ENCODE measurements at places on chromosomes 7 and 10.

DNA sequence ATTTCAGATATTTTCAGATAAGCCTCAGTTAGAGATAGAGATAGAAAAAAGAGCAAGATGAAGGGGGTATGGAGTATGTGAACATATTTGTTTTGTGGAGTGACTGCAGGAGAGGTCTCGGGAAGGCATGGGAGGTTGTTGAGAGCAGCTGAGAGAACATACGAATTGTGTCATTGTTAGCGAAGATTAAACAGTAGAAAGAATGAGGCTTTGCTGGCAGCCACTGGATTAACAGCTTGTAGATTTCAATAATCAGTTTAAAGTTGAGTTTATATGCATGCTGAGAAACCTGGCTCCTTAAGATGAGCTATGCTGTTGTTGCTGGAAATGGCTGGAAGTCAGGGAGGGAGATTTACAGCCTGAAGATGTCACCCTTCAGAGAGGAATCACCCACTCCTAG is 100.9 kb upstream of the SORCS3 start:
- DNase-seq = no peak

- DNase-seq = peak; percentile 52
Observed at GRCh38 chr10:30027057-30028005, 32.1 kb downstream of the JCAD start.

DNA sequence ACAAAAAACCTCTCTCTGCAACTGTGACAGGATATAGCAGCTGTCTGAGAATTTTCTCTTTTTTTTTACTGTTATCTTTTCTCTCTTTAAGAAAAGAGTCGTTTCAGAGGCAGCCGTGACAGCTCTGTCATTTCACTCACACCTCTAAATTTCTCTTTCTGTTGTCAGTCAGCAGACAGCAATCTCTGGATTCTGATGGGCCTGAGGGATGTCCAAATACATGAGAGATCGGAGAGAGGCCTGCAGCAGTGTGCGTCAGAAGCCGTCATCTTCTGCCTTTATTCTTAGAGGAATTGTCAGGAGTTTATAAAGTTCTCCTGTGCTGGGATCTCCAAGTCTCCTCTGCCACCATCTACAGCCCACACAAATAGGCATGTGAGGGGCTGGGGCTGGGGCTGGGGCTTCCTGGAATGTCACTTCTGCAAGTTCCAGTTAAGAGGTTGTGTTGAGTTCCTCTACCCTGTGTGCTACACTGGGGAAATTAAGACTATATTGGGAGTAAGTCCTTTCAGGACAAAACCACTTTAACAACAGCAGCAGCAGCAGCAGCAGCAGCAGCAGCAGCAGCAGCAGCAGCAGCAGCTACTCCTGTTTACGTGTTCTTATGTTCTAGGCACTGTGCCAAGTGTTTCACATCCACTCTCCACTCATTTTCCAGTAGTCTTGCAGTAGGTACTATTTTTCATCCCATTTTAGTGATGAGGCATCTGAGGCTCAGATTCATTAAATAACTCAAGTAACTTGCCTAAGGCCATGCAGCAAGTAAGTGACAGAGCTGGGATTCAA is 541.3 kb downstream of the LRMDA start:
- DNase-seq = no peak

DNA sequence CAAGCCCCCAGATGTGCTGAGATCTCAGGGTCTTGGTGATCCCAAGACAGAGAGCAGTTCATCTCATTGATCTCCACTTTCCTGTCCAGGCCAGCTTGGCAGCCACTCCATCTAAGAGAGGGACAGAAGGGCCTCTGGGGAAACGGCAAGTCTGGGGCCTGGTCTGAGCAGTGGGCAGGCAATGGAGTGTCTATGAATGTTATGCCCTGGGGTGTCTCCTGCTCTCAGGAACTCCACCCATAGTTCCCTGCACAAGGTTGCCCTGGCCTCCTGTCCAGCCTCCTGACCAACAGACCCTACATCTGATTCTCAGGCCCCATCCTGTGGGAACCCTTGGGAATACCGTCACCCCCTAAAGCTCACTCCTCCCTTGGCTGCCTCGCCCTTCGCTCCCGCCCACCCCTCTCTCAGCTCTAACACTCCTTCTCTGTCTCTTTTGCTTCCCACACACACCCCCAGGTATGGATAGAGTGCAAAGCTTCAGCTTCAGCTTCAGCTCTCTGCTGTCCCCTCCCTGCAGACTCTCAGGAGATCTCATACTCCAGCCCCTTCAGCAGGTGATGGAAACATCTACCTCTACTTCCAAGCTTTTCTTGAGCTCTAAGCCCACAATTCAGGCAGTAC is 83.0 kb downstream of the HIF1AN start:
- DNase-seq = no peak

DNA sequence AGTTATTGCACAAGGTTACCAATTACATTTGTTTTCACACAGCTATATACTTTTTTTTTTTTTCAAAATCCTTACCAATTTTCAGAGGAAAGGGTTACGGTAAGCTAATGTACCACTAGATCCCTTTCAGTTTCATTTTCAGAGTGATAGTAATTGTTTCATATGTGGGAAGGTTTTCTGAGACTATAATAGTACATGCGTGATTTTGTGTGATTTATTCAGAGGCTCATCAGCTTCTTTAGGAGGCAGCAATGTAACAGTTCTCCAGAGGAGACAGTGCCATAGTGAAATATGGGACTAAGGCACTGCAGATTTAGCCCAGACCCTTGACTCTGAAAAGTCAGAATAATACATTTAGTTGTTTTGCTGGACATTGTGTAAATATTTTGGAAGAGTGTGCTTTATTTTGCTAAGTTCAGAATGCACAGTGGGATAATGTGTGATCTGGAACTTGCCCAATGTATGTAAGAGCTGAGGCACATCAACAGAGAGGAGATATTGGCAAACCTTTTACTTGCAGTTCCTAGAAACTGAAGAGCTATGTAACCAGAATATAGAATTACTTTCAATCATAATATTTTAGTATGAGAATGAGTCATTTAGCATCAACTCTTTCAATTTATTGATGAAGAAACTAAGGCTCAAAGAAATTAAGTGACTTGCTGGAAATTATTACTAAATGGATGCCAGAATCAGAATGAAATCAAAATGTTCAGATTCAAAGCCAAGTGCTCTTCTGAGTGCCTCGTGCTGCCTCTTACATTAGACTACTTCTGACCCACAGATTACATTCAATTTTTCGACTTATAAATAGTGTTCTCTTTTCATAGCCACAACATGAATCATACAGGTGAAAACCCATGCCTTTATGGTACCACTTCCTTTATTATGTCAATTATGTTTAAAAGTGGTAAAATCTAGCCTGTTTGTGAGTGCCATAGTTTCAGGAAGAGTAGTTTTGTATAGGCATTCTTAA is 207.7 kb upstream of the TEX47 start:
- DNase-seq = peak; percentile 7

- DNase-seq = no peak
Observed at GRCh38 chr7:71626206-71626605, 494.3 kb downstream of the GALNT17 start.

GRCh38 chr7:16627236-16627635 is 18.3 kb downstream of the ANKMY2 start:
- no peak for DNase-seq

- DNase-seq = no peak
Observed at GRCh38 chr7:43384616-43385308, 198.1 kb upstream of the STK17A start.

DNA sequence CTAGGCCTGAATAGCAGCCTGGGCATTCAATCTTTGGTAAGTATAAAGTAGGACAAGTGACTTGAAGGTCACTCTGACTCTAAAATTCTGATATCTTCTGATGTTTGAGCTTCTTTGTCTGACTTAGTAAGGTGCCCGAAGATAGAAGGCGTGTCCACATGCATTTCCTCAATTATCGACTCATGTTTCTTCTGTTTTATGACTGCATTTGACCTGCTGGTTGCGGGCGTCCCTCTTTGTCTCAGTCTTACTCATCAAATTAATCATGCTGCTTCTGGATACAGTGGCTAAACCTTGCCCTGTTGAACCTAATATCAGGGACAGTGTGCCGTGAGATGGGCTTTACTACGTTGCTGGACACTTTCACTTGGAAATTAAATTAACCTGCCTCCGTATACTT is 534.1 kb downstream of the SDK1 start:
- no peak for DNase-seq

DNA sequence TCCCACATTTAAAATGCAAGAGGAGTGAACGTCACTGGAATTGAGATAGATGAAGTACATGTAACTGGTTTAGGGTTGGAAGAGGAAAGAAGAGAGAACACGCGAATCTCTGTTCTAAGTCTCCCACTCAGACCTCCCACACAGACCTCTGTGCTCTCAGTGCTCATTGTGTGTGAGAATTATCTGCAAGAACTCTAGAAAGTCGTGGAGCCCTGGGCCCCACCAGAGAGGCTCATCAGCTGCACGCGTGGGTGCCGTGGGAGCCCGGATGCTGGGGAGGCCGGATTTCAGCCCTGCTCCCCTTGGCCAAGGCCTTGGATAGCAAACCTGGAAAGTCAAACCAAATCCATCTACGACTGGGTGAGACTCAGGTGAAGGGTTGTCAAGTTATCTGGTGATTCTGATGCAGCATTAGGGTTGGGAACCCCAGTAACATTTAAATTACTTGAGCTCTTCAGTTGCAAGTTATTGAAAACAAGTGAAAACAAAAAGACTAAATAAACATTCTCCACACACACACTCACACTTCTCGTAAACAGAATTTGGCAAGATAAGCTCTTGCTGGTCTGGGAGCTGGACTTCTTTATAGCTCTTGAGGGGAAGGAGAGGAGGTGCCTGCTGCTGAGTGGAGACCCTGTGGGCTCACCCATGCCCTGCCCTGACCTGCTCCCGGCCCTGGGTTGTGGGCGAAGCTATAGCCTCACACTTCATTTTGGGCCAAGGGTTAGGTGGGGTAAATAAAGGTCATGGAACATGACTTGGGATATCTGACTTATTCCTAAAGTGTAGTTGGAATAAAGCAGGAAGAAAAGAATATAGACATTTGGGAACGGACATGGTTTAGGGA is 250.3 kb downstream of the ADARB2 start:
- DNase-seq = no peak

DNA sequence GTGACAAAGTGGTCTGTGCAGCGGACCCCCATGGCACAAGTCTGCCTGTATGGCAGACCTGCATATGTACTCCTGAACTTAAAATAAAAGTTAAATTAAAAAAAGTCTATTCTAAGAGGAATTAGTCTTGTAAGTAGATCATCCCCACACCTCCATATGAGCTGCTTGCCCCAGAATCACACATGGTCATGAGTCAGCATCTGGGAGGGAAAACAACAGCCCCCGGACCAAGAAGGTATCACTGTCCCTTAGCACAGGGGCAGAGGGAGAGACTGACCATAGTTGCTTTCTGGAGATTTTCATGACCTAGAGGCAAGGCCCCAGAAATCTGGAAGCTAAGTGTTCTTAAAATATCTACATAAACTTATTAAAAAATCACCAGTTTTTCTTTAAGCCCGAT is 86.6 kb upstream of the PDK4 start:
- DNase-seq = no peak

GRCh38 chr7:153034791-153035190 is 275.2 kb downstream of the ACTR3B start:
- no peak for DNase-seq

GRCh38 chr7:35482231-35482630 is 212.7 kb downstream of the HERPUD2 start:
- DNase-seq = no peak

- DNase-seq = no peak
Observed at GRCh38 chr7:142571581-142571980, 177.7 kb upstream of the PRSS1 start.

- DNase-seq = no peak
Observed at GRCh38 chr10:122474131-122474818, 12.9 kb downstream of the HTRA1 start.

DNA sequence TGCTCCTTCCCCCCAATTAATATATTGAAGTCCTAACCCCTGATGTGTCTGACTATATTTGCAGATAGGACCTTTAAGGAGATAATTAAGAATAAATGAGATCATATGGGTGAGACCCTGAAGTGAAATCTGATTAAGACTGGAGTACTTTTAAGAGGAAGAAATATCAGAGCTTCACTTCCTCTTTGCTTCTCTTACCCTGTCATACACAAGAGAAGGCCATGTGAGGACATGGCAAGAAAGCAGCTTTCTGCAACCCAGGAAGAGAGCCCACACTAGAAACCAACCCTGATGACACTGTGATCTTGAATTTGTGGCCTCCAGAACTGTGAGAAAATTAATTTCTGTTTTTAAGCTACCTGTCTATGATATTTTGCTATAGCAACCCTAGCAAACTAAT is 44.2 kb downstream of the JMJD1C start:
- peak; percentile 59 for DNase-seq

GRCh38 chr10:3357737-3358136 is 185.2 kb upstream of the PITRM1 start:
- DNase-seq = no peak

GRCh38 chr10:70815504-70816219 is at the start of gene SGPL1:
Gene SGPL1, plus strand, starts transcription at chr10:70815948. Its CDS starts 906 bp downstream, at chr10:70816854.
- peak; percentile 99 for DNase-seq

GRCh38 chr7:124720195-124720594 is 45.4 kb downstream of the GPR37 start:
- DNase-seq = no peak

DNA sequence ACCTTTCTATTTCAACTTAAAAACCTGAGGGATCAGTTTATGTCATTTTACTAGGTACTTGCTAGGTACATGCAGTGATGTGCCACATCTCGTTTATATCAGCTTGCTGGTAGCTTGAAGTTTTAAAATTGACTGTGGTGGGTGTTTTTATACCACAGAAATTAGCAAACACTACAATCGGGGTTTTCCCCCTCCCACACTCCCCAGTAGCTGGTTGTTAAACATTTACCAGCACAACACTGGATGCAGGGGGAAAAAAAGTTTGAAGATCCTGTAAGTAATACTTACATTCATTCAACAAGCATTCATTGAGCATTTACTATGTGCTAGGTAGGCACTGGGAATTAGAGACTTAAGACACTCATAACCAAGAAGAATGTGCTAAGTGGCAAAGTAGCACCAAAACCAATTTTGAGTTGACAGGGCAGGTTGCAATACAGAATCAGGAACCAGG is 32.6 kb downstream of the USP6NL start:
- peak; percentile 24 for DNase-seq

Data from GM20000 (cell line).